Non-pigmented ciliary epithelial cell (primary cell): ENCODE measurements at places on chromosomes 6 and 20.

DNA sequence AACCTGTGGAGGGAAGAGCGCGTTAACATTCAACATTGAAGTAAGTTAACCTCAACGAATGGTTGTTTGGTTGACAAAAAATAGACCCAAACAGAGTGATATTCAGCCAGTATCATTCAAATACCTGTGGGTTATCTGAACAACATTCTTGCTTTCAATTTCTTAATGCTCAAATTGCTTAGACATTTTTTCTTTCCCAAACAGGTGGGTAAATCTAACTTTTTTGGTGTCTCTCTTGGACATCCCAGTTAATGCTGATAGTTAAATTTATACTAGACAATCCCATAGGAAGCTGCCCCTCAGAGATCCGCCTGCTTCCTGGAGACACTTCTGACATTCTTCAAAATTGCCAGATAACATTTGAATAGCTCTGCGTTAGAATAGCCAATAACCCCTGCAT is 14.1 kb upstream of the PFDN4 start:
- no peak for DNase-seq

- no peak for DNase-seq
These were observed 26.6 kb upstream of the PCMTD2 start for GRCh38 chr20:64228751-64229506.

DNA sequence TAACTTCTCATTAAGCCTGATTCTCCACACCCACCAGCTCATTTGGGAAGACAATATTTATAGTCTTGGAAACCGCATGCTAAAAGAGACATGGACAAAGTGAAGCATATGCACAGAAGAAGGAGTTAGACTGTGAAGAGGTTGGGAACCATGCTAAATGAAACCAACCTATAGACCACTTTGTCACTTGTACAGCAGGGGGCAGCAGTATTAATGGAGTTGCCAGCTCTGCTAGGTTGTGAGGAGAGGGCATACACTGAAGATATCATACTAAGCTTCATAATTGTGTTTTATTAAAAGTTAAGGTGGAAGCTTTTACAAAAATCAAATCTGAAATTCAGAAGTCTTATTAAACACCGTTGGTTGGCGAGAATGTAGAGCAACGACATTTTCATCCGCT is 38.3 kb upstream of the HMGCLL1 start:
- DNase-seq, result peak; percentile 5

- DNase-seq, result no peak
These were observed 119.9 kb upstream of the TRAF3IP2 start for GRCh38 chr6:111725446-111726112.

GRCh38 chr6:53179961-53180651 is 31.5 kb upstream of the GCM1 start:
- peak; percentile 72 for DNase-seq
